ENCODE measurements at places on chromosomes 11 and 22.

DNA sequence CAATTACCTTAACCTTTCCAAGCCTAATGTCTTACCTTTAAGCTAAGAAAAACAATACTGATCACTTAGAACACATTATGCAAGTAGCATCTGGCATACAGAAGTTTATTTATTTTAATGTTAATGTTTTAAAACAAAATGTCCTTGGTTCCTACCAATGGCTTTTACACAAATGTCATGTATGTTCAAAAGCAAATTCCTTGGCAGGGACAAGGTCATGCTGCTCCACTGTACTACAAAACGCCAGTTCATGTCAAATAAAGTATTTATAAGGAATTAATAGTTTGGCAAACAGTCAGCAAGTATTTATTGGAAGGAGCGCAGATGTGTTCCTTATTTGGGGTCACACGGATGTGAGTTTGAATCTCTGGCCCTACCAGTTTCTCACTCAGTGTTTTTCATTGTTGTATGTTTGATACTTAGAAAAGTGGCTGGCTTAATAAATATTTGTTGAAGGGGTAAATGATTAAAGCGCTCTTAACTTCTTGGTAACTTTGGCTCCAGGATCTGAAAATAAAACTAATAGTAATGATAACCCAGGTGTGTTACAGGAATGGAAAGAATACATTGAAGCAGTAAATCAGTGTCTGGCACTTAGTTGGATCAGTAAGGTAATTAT lies 18.6 kb downstream of the DDI1 start:
- no peak for DNase-seq

GRCh38 chr11:69922015-69922595 lies 102.9 kb upstream of the FGF3 start:
- DNase-seq, result no peak

DNA sequence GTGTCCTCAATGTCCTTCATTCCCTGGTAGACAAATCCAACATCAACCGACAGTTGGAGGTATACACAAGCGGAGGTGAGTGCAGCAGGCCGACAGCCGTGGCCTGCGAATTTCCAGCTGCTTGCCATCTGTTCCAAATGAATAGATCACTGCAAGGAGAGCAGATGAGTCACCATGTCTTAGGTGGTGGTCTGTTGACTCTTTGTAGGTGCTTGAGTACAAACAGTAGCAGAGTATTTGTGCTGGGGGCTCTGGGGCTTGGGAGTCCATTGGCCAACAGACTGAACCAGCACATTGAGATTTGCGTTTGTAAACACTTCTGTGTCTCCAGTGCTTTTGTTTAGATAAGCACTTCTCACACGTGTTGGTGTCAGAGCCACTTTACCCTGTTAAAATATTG lies 21.1 kb downstream of the EIF3L start:
- no peak for DNase-seq

- no peak for DNase-seq
Observed at GRCh38 chr22:23103199-23103954, 33.1 kb downstream of the GNAZ start.

DNA sequence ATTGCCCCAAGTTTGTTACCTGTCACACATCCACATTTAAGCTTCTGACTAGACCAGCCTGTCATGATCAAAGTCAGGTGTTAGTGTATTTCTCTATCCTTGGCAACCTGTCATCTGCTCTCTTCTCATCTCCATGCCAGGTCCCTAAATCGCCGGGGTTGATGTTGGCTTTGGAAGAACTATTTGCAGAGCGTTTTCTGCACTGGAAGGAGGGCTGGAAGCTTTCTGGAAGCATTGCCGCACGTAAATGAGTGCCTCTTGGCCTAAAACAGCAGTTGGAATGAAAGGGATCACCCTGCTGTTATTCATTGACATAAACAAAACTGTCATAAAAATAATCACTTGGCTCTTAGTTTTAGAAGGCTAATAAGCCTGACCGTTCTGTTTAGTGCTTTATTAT lies 1.4 kb downstream of the TTC12 start:
- no peak for DNase-seq

GRCh38 chr11:99687320-99687719 lies 666.6 kb downstream of the CNTN5 start:
- DNase-seq, result no peak

- no peak for DNase-seq
Observed at GRCh38 chr22:45194686-45195085, 31.0 kb downstream of the NUP50 start.

DNA sequence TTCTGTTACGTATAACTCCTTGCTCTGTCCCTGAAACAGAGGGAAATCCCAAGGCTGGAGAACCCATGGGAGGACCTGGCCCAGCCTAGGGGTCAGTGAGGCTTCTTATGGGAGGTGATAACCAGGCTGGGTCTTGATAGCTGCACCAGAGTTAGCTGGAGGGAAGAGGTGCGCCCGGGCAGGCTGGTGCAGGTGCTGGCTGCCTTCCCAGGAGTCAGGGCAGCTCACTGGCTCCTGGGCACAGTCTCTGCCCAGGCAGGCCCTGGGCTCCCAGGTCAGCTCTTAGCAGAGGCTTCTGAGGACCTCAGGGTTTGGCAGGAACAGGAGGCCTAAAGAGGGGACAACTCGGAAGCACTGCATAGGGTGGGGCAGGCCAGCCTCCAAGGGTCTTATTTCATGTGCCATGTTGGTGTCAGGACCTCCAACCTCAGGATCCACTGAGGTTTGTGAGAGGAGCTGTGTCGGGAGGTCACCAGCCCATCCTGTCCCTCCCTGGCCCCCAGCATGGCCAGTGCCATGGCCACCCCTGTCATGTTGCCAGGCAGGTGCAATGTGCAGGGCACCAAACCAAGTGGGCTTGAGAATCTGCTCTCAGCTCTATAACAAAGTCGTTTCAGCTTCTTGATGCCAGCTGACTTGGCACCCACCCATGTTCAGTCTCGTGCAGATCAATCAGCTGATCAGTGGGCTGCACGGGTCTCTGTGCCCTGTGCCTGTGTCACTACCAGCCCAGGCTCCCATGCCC lies 20.5 kb upstream of the CELSR1 start:
- DNase-seq, result no peak

GRCh38 chr11:32030875-32031503 lies 59.9 kb upstream of the RCN1 start:
- DNase-seq, result no peak

- DNase-seq, result no peak
Observed at GRCh38 chr11:67252831-67253239, 13.4 kb upstream of the GRK2 start.

DNA sequence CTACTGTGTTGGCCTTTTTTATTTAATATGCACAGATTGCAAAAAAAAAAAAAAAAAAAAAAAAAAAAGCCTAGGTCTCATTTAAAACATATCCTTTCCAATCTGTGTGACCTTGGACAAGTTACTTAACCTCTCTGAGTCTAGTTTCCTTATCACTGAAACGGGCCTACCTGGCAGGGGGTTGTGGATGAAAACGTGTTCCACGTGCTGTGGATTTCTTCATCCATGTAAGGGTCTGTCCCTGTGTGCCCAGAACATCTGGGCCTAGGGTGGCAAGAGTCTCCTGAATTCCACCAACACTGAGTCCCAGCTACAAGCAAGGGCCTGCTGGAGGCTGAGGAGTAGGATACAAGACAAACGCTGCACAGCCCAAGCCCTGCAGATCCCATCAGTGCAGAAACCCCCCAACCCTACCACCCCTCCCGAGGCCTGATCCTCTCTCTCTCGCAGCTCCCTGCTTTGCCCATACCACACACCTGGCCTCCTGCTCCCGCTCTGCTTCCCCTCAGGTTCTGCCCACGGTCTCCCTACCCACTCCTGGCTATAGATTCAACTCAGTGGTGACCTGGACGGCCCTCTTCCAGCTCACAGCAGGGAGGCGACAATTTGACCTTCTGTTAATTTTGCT lies 4.7 kb upstream of the GNAZ start:
- peak; percentile 19 for DNase-seq

GRCh38 chr11:79185351-79185750 lies 255.5 kb downstream of the TENM4 start:
- no peak for DNase-seq

- no peak for DNase-seq
Observed at GRCh38 chr11:45368697-45369096, 82.6 kb upstream of the SYT13 start.

GRCh38 chr22:31742115-31742514 lies 7.8 kb downstream of the PRR14L start:
- no peak for DNase-seq
